ENCODE measurements at places on chromosomes 6 and 20.

DNA sequence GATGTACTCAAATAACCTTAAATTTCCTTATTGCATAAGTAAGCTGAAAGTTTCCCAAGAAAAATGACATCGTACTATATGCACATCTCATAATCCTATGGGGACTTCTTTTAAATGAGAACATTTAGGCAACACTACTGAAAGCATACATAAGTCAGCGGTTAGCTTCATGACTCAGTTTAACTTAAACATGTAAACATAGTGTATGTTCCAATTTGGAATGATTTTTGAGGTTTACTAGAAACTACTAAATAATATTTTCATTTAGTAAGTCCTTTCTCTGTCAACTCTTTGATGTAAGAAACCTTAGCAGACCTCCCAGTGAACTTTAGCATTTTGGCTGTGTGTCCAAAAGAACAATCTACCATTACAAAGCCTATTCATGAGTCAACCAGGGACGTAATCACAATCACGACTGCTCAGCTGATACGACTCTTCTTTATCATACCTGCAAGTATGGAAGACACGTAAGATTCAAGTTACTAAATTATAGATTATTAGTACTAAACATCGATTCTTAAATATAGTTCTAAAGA lies 19.3 kb downstream of the HIVEP2 start:
- DNase-seq, result peak; percentile 15

- DNase-seq, result peak; percentile 39
These were observed 1.4 kb downstream of the BACH2 start for GRCh38 chr6:90294989-90295853.

GRCh38 chr20:21510414-21511384 lies 3.2 kb downstream of the NKX2-2 start:
- DNase-seq, result no peak

- DNase-seq, result no peak
These were observed 61.1 kb upstream of the ZFP64 start for GRCh38 chr20:52252664-52253063.

DNA sequence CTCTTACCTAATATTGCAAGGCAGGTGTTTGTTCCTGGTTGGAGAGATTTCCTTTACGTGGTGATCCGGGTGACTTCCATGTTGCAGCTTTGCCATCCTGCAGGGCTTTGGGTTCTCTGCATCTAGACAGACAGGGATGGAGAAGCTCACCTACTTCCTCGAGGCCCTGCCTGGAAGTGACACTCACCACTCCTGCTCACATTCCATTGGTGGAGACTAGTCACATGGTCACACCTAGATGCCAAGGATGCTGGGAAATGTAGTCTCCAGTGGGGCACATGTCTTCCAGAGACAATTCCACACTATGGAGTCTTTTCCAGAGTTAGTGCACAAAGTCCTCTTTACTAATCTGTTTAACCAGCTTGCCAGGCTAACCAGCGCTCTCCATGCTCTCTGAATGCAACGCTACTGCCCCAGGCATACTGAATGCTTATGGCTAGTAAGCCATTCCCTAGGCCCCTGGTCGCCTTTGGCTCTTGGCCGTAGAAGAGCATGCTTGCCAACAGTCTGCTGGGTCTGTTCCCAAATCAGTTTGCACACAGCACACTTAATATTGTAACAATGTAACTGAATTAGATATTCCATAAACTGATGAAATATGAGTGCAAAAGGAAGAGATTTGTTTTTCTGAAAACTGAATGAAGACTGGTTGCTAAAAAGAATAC lies 6.7 kb upstream of the KCNK15 start:
- DNase-seq, result peak; percentile 81

DNA sequence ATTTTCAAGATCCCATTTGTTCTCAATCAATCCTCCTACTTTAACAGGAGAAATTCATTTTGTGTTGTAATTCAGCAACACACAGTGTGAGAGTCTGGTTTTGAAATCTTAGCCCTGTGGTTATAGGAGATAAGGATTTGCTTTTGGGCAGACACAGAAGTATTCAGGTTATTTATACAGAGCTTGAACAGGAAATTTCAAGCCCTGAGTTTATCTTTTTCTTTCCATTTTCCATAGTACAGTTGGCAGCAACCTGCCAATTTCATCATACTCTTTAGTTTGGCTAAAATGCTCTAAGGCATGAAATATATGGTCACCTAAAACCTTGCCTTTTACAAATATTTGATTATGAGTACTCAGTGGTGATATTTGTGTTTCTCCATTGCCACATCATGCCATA lies 41.4 kb downstream of the PKIB start:
- no peak for DNase-seq

DNA sequence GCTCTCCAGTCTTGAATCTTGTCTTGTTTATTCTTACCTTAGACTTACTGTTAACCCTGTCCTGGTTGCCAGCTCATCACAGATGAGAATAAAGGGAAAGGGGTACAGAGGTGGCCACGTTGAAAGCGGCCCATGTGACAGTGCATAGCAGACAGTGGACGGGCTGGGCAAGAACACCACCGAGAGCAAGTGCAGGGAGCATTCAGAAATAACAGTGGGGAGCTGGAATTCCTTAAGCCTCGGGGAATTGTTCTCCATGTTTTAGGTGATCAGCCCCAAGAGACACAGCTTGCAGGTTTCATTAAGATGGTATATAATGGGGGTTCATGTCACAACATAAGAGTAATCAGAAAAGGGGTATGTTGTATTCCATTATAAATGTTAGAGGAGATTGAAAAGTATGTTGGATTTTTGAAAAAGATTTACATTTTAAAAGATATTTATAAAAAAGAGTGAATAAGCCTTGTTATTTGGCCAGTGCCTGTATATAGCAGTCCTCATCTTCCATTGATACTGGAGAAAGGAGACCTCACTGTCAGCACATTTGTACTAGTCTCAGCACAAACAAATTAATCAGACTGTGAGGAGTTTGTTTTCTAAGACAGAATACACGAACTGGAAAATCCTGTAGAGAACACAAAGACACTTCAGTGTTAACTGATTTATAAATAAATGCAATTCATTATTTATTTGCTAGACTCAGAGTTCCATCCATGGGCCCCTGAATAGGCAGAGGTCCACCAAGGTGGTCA lies 35.4 kb downstream of the VAPB start:
- DNase-seq, result no peak

DNA sequence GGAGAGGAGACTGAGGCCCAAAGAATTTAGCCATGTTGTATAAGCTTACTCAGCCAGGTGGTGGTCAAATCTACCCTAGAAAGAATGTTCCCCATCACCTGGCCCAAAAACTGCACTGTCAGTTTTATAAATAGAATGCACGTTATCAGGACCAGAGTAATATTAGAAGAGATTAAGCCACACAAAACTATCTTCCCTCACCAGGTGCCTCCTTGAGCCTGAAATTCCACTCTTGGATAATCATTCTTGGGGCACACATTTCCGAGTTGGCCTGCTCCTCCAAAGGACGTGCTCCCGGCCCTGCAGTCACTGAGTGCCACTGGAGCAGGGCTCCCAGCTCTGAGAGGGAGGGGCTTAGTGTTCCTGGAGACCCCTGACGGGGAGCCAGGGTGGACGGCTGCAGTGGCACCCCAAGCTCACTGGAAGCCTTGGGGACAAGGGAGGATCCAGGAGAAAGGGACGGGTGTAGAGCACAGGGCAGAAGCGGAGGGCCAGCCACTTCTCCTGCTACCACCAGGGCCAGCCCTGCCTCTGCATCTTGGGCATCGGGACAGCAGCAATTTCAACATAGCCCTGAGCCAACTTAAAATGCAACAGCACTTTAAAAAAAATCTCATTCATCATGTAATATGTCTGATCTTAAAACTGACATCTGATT lies 160.8 kb upstream of the QKI start:
- no peak for DNase-seq

GRCh38 chr6:78192057-78192456 lies 539.2 kb downstream of the MEI4 start:
- DNase-seq, result no peak

DNA sequence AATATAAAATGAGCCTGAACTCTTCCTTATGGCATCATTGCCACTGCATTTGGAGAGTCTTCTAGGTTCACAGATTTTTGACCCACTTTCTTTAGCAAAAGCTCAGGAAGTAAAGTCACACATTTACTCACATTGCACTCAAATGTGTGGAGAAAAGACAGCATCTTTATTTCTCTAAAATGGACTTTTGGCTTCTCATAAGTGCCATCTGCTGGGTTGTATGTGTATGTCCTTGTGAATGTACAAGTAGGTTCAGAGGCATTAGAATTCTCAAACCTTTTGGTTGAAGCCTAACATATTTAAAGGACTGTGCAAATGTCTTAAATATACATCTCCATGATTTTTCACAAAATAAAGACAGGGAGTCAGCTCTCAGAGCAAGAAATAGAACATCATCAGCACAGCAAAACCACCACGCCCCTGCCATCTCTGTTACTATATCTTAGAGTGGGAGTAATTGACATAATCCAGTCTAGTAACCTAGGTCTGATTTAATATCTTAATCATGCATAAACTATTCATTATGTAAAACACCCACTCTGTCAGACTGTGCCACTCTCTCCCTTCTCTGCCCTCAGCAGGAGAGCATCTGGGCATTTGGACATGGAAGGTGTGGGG lies 42.2 kb upstream of the SPTLC3 start:
- peak; percentile 41 for DNase-seq

GRCh38 chr20:19907326-19908056 lies 109.7 kb upstream of the NAA20 start:
- DNase-seq, result no peak

- peak; percentile 43 for DNase-seq
These were observed 14.8 kb upstream of the HLA-DRB1 start for GRCh38 chr6:32604434-32604877.

- no peak for DNase-seq
These were observed 529.8 kb downstream of the CD83 start for GRCh38 chr6:14647357-14647756.

DNA sequence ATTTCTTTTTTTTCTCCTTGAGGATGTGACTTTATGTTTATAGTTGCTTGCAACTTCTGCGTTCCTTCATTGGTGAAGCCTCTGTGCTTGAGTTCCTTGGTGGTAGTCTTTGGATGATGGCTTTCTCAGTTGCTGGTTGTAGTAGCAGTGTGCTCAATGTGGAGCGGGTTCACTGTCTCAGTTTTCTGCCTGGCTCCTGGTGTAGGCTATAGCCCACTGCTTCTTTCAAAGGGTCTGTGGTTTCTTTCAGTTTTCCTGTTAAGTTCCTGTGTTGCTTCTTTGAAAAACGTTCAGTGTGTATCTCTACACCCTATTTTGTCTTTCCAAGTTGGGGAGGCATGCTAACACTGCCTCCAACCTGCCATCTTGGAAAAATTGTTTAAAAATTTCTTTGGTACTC lies 33.9 kb upstream of the ZBTB24 start:
- DNase-seq, result no peak

DNA sequence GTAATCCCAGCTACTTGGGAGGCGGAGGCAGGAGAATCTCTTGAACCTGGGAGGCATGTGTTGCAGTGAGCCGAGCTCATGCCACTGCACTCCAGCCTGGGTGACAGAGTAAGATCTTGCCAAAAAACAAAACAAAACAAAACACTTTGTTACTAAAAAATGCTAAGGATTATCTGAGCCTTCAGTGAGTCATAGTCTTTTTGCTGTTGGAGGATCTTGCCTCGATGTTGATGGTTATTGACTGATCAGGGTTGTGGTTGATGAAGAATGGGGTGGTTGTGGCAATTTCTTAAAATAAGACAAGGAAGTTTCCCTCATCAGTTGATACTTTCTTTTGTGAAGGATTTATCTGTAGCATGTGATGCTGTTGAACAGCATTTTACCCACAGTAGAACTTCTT lies 196.8 kb upstream of the HDDC2 start:
- DNase-seq, result no peak

DNA sequence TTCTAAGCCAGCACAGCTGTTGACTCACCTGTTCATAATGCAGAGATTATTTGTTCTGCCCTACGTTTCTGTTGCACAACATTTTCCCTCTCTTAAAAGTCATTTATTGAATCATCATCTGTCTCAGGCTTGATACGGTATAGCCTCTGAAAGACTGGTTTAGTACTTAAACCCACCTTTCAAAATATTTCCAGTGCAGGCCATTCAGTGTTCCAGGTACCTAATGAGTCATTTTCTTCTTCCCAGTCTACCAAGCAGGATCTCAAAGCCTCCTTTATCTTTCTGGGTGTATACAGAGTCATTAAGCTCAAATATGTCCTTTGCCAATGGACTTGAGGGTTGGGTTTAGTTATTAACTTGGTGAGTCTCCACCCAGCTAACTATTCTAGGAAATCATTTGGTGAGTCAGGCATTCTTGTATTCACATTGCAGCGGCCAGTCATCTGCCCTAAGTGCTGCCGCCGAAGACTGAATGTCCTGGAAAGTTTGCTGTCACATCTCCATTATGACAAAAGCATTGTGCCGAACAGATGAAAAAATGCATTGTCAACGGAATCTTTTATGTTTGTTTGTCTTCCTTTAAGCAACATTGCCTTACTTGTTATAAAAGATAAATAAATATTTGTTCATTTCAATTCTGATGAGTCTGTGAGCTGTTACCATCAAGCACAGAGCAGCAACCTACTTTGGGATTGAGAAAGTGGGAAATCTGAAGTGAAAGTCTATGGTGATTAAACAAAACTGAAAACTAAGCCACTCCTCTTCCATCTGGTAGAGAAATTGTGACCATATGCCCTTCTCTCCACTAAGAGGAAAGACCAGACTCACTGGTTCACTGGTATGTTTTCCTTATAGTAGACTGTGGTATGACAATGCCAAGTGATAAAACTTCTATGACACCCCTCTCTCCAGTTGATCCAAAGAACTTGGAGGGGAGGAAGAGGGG lies 14.3 kb upstream of the FAM135A start:
- DNase-seq, result no peak

Data from hematopoietic multipotent progenitor cell treated with erythropoietin and hydrocortisone succinate and interleukin-3 and kit ligand, for 6 days (in vitro differentiated cells).